ENCODE measurements at places on chromosomes 4 and X.

DNA sequence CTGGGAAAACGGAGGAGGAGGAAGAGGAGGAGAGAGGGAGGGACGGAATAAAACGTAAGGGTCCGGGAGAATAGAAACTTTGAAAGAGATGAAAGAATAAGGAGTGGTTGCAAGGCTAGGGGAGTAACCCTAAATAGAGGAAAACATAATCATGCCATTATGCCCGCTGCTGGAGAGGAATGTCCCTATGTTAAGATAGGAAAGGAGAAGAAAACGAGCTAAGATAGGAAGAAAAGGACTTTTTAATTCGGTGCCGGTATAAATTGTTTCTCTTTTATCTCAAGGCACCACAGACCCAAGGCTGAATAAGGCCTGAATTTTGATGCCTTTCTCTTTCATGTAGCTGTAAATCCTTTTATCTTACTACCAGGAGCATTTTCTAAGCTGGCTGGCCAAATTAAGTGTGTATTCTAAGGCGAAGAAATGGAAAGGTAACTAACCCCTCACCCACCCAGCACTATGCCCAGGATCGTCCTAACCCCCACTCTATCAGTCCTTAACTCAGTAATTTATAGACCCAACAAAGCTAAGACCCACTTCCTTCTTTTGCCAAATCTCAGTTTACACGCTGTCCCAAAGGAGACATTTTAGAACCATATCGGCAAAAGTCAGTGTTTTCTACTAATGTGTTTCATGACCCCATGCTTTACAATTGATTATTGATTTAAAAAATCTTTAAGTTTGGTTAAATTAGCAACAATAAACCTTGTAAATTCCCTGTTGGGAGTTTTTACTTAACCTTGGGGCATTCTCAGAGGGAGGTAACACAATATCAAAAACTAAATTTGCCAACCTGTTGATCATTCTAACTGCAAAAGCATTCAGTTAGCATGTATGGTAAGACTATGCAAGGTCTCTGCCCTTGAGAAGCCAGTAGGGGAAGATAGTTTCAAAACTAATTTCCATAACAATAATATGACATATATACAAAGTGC lies 1.1 kb upstream of the CUL4B start:
- no peak for DNase-seq

GRCh38 chrX:12610079-12610478 lies 181.1 kb upstream of the PRPS2 start:
- DNase-seq: no peak

GRCh38 chrX:135185795-135186443 lies 14.7 kb upstream of the CT55 start:
- DNase-seq: no peak

- no peak for DNase-seq
These were observed 1.5 kb upstream of the TLR7 start for GRCh38 chrX:12865359-12865758.

DNA sequence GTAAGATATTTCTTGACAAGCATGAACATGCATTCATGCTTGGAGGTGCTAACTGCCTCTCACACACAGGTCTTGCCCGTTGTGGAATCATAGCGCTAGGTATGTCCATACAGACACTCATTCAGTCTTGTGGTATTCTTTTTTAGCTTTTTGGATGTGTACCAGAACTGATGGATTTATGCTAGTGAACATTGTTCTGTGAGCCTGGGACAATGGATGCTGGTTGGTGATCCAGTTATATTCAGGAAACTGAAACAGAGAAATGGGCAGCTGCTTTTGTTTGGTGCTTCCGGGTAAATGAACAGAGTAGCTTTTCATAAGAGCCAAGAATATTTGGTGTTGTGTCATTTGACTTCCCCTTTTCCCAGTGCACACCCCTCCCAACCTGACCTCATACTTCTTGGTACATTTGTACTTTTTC lies 78.9 kb upstream of the SLC4A4 start:
- no peak for DNase-seq

- no peak for DNase-seq
These were observed 111.4 kb upstream of the LIMCH1 start for GRCh38 chr4:41426539-41426938.

DNA sequence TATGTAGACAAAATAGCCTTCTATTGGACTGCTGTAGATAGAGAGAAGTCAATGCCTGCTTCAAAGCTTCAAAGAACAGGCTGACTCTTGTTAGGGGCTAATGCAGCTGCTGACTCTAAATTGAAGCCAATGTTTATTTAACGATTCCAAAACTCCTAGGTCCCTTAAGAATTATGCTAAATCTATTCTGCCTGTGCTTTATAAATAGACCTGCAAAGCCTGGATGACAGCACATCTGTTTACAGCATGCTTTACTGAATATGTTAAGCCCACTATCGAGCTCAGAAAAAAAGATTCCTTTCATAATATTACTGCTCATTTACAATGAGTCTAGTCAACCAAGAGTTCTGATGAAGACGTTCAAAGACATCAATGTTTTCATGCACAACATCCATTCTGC lies 54.8 kb upstream of the RBMXL3 start:
- DNase-seq: no peak

DNA sequence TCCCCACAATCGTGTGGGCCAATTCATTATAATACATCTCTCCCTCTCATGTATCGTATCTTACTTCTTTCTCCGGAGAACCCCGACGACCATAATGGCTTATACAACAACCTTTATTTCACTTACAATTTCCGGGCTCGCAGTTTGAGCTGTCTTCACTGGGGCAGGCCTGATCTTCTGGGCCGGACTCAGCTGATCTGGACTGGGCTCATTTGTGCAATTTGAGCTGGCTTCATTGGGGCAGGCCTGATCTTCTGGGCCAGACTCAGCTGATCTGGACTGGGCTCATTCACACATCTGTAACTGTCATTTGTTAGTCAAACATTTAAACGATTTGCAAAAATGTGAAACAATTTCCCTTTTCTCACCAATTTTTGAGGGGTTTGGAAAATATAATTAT lies 171.5 kb upstream of the FRG1 start:
- DNase-seq: no peak

DNA sequence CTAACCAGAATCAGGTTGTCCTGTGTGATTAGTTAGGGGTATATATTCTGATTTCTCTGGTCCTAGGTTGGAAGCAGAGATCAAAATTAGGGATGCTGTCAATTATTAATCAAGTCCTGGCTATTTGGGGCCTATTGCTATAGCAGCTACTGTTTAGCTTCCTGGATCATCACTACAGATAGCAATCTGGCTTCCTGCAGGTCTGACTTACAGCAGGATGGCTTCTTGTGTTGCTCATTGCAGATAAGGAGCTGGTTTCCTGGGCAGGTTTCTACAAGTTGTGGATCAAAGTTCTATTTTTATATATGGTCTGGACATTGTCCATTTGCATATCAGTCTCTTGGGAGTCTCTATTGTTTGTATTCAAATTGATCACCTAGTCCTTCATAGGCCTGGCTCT lies 57.7 kb upstream of the C4orf54 start:
- DNase-seq: no peak

DNA sequence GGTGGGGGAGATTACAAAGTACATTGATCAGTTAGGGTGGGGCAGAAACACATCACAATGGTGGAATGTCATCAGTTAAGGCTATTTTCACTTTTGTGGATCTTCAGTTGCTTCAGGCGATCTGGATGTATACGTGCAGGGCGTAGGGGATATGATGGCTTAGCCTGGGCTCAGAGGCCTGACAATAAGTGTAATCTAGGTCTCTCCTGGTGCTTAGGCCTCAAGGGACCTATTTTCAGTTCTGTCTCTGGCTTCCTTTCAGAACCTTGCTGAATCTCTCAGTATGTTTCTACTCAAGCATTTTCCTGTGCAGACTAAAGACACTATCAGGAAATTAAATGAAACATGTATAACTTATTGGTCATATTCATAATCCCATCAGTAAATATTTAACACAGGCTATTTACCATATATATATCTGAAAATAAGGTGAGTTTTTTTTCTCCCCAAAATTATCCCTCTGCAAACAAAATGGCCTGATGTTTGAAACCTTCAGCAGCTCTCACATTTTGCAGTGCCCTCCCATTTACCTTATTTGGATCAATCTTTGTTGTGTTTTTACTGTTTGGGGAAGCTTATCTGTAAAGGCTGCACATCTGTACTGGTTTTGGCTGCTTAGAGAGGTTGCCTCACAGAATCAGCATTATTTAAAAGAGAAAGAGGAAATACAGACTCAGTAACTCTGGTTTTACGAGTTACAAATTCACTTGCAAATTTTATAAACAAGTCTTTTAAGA lies 2.3 kb upstream of the ZCCHC4 start:
- DNase-seq: no peak

DNA sequence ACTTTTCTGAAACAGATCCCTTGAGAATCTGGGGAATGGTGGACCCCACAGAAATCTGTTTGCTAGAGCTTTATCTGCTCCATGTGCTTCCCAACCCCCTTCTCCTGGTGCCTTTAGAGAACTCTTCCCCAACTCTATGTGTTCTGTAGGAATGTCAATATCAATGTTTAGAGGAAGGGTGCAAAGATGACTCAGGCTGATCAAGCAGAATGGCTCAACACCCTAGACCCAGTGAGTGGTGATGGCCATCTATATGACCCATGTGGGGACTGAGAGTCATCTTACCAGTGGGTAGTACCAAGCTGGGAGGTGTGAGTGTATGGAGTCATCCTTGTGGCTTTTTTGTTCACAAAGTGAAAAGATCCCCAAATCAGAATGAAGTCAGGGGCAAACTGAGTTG lies 143.5 kb downstream of the RAB28 start:
- no peak for DNase-seq

DNA sequence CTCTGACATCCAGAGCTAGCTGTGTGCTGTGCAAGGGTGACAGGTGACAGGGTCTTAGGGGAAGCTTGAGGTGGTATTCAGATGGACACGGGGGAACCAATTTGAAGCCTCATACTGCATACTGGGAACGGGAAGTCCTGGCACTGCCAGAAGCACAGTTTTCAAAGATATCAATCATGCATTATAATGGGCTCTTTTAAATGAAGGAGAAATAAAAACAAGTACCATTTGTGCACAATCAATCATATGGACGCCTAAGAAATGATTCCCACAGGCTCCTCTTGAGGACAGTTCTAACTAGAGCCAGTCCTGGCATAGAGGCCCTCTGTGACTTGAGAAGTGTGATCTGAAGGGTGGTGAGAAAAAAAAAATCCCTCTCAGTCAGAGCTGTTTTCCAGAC lies 50.9 kb downstream of the TSC22D3 start:
- no peak for DNase-seq

DNA sequence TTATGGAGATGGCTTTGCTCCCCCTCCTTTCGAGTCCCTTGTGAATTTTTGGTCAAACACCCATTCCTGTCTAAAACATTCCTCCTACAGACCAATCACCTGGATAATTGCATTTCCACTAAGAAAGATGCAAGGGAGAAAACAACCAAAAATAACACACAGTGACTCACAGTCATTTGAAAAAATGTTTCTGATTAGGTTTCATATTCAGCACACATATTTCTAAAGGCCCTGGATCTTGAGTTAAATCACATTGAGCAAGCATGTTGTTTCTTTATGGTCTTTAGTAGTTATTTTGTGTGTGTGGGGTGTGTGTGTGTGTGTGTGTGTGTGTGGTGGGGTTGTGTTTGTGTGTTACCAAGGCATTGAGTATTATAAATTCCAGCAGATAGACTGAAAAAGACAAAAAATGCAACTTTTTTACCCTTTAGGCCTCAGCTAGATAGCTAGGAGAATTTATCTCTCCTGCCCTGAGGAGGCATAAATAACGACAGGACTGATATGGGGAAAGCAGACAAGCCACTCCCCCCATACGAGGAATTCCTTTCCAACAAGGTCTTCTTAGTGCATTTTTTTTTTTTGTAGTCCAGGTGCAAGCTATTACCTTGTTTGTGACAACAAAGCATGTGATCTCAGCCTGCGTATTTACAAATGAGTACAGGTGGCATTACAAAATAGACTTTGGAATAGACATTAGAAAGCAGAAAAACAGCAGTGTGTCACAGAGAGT lies 265.4 kb upstream of the ADGRL3 start:
- DNase-seq: no peak

DNA sequence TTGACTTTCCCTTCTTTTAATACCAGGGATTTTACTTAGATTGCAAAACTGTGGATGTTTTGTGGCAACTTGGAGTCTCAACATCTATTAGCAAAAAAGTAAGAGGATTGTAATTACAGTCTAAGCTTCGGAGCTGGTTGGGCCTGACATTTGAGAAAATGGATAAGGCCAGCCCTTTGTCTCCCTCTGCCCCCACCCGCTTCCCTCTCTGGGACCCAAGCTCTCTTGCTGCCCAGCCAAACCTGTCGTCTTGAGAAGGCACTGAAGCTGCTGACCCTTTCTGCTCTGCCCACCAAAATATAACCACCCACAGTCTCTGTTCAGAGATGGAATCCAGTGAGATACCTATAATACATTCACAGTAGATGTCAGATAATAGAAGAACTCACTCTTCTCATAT lies 49.6 kb downstream of the SHROOM3 start:
- DNase-seq: no peak

- DNase-seq: no peak
These were observed 43.8 kb upstream of the KCNIP4 start for GRCh38 chr4:21992330-21992729.

GRCh38 chr4:123809864-123810263 lies 413.3 kb downstream of the SPRY1 start:
- DNase-seq: no peak

GRCh38 chr4:152106113-152106763 lies 345.4 kb upstream of the GATB start:
- peak; percentile 38 for DNase-seq

DNA sequence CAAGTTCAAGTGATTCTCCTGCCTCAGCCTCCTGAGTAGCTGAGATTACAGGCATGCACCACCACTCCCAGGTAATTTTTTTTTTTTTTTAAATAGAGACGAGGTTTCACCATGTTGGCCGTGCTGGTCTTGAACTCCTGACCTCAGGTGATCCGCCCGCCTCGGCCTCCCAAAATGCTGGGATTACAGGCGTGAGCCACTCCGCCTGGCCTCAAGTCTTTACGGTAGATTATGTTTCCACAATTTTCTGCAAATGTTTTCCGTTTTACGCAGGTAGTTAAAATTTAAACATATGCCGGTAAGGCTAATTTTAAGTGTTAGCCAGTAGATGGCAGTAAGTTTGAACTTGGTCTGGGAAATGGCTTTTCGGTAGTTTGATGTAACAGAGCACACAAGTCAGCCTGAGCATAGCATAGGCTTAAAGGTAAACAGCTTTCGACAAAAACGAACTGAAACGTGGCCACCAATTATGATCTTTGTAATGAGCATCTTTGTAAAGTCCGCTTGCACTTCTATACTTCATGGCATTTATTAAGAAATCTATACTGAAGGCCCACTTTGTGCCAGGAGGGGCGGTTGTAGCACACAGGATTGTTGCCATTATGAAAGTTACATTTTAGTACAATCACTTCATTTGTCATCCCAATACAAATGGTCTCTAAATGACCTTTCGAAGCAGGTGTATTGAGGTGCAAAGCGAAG lies 31.1 kb downstream of the CCKAR start:
- DNase-seq: no peak

DNA sequence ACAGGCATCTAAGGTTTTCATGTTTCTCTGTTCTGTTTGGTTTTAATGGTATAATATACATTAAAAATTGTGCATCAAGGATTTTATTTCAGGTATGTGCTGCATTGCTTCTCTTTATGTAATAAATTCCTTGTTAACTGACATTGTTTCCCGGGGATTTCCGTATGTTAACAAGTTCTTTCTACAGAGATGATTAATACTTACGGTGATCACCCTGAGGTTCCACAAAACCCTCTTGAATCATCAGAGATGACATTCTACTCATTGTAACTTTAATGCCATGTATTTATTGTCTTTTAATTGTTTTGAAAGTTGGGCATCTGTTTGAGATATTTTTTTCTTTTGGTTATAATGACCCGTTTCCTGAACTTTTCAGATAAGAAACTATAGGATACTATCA lies 37.5 kb downstream of the ARHGAP10 start:
- no peak for DNase-seq

- no peak for DNase-seq
These were observed 169.4 kb downstream of the PTTG2 start for GRCh38 chr4:38129460-38130227.
